ENCODE measurements at places on chromosomes 13 and 19.

DNA sequence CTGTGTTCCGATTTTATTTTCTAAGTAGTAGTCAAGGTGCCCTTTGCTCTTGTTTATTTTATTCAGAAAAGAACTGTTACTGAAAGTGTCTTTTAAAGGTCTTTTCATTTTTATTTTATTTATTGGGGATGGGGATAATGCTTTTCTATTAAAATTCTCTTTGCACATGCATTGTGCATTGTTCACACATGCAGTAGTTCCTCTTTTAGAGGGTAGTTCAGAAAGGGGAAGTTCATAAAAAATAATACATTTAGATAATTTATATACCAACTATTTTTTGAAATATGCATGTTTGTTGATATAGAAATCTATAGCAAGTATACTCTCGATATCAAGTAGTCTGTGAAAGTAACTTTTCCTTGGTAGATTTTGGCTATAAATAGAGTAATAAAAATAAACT, 3.5 kb downstream of the GPC5 start:
- DNase-seq: no peak

- peak; percentile 20 for DNase-seq
Observed at GRCh38 chr13:51717786-51718398, 86.1 kb downstream of the DHRS12 start.

- DNase-seq: peak; percentile 65
Observed at GRCh38 chr19:2221250-2221831, 14.8 kb downstream of the PLEKHJ1 start.

DNA sequence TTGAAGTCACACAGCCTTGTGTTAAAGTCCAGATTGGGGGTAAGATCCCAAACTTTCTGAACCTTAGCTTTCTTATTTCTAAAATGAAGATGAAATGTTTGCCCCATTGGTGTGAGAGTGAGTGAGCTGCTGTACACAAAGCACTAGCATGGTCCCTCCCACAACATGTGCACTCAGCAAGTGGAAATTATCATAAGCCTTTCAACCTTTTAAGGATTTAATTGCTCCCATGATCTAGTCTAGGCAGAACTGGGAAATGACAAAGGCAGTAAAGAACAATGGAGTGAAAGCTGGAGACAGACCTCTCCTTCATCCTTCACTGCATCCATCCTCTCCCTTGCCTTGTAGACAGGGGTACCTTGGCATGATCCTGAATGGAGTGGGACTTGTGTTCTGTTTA, 76.0 kb upstream of the GPR12 start:
- no peak for DNase-seq

DNA sequence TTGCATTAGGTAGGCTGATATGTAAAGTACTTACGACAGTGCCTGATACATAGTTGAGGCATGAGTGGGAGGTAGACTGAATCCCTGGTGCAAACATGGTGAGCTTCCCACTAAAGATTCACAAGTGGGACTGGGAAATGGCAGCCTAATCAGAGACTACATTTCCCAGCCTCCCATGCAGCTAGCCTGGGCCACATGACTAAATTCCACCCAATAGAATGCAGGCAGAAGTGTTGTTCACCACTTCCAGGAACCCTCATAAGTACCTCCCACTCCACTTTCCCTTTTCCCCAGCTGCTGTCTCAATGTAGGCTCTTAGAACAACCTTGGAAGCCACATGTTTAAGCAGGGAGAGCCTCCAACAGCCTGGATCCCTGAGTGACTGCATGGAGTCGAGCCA, 104.9 kb downstream of the CACNA1A start:
- DNase-seq: peak; percentile 36

- peak; percentile 74 for DNase-seq
Observed at GRCh38 chr19:51607920-51608562, 22.2 kb downstream of the SIGLEC5 start.

DNA sequence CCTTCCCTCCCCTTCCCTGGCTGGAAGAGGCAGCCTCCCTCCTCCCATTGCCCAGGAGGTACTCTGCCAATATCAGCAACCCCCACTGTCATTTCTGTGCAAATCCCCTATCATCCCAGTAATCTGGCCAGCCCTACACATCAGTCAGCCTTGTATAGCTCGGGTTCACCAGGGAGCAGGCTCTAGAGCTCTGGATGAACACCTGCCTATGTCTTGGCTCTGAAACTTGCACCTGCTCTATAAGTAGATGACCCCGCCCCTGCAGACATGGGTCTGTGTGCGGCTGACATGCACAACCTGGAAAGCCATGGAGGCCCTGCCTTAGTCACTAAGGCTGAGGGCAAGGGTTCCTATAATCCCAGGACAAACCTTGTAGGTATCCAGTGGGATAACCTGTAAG, 1042.9 kb downstream of the UQCRFS1 start:
- DNase-seq: no peak

GRCh38 chr13:109684824-109685202, 101.6 kb downstream of the IRS2 start:
- DNase-seq: no peak

GRCh38 chr19:35760711-35761349, 2.9 kb downstream of the PROSER3 start:
- DNase-seq: peak; percentile 29

- DNase-seq: no peak
Observed at GRCh38 chr13:48093588-48093987, 1.3 kb downstream of the MED4 start.

DNA sequence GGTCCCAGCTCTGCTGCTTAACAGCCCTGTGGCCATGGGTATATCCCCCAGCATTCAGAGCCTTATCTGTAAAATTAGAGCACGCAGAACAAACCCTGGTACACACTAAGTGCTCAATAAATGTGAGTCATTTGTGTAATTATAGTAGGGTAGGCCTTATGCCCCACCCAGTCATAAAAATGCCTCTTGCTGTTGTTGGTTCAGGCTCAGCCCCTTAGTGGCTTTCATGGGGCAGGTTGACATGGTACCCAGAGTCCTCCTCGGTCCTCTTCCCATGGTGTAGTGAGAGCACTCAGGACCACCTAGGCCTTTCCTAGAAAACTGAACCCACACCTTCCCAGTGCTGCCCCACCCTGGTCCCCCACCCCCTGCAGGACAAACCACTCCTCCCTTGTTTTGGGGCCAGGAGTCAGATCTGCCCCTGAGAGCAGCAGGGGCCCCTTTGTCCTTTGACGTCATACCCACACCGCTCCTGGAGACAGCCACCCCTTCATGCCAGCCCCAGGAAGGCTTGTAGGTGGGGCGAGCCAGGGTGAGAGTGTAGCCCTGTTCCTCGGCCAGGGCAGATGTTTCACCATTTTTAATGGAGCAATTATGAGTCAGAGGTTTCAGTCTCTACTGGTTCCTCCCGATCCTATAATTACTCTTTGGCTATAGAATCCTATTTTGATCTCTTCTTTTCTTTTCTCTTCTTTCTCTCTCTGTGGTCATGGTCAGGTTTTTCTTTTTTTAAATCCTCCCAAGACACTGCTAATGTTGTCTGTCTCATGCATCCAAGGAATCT, 36.8 kb downstream of the ACTN4 start:
- DNase-seq: peak; percentile 95

- DNase-seq: no peak
Observed at GRCh38 chr13:72622546-72622945, 104.9 kb downstream of the MZT1 start.

DNA sequence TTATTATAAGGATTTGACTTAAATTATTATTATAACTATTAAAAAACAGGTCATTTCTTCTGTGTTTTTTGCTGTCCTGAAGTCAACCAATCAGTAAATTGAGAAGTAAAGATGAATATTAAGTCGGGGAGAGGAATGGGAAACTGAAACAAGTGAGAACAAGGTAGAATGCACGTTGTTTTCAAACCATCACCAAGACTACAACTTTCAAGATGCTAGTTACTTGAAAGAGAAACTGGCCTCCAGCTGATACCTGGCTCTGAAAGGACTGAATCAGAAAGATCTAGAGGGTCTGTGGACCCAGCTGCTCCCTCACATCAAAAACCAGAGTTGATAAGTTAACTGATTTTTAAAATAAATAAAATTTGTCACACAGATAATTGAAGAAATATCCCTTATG, 1301.5 kb upstream of the ATXN8OS start:
- DNase-seq: no peak

DNA sequence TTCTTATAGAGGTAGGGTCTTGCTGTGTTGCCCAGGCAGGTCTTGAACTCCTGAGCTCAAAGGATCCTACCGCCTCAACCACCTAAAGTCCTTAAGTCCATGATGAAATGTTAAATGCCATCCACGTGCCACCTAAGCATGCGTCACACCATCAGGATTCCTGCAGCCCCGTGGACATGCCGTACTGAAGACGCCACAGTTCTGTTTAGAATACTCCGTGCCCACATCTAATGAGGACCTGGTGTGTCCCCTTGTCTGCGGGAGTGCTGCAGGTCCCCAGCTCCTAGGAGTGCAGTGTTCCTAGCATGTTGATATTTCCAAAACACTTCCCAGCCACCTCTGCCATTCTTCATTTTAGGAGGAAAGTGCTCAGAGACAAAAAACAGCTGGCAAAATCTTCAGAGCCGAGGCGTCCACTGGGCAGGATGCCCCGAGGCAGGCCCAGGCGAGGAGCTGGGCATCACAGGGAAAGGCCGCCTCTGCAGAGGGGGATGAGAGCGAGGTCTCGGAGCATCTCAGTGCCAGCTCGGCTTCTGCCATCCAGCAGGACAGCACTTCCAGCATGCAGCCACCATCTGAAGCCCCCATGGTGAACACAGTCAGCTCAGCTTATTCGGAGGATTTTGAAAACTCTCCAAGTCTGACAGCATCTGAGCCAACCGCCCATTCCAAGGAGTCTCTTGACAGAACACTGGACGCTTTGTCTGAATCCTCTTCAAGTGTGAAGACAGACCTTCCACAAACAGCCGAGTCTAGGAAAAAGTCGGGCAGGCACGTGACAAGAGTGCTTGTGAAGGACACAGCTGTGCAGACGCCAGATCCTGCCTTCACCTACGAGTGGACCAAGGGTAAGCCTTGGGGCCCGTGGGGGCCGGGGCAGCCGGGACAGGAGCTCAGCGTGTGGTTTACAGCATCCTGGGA, 13.2 kb downstream of the C19orf44 start:
- DNase-seq: no peak

- peak; percentile 41 for DNase-seq
Observed at GRCh38 chr19:29263305-29264135, 50.6 kb upstream of the UQCRFS1 start.

GRCh38 chr13:50580684-50581305, 262.7 kb downstream of the DLEU7 start:
- peak; percentile 34 for DNase-seq

DNA sequence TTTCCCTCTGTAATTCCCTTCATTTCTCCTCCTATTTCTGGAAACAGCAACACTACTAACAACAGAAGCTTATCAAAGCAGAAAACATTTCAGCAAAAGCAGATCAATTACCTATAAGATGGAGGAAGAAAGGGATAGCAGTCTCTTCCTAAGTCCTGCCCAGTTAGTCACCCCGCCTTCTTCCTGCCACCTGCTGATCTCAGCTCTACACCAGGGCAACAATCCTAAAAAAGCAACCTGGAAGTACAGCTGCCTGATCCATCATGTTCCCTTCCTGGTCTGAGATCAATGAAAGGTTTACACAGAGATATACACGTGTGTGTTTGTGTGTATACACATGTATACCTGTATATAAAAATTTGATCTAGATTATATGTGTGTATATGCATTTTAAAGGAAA, 59.4 kb downstream of the TSC22D1 start:
- no peak for DNase-seq

DNA sequence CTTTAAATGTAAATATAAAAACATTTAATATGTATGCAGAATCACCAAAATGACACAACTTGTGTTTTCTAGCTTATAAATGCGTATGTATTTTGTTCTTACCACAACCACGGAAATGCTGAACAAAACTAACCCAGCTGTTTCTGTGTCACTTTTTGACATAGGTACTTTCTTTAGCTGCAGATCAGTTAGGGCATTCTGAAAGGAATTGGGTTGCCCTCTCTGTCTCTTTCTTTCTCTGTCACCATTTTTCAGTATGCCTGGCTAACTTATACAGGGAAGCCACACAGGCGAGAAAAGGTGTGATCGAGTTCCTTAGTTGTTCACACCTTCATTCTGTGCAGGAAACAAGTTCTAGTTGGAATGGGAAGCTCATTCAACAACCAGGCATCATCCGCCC, 72.6 kb upstream of the ARGLU1 start:
- no peak for DNase-seq

- DNase-seq: peak; percentile 1
Observed at GRCh38 chr19:30870876-30871275, 478.4 kb downstream of the TSHZ3 start.

GRCh38 chr13:98350746-98351330, 173.8 kb upstream of the RNF113B start:
- no peak for DNase-seq

- DNase-seq: peak; percentile 30
Observed at GRCh38 chr19:3440082-3440481, 40.2 kb downstream of the SMIM24 start.

- peak; percentile 28 for DNase-seq
Observed at GRCh38 chr13:100547791-100548201, 40.8 kb downstream of the GGACT start.

GRCh38 chr13:113638806-113639205, 19.2 kb downstream of the ATP4B start:
- DNase-seq: no peak

DNA sequence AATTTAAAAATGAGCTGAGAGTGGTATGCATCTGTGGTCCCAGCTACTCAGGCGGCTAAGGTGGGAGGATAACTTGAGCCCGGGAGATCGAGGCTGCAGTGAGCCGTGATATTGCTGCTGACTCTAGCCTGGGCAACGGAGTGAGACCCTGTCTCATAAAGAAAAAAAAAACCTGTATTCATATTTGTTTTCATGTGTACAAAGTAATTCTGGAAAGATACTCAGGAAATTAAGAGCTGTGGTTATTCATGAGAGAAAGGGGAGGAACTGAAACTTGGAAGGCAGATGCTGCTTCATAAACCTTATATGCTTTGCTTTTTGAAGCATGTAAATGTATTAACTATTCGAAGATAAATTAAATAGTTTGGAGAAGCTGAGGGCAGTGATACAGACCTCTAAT, 8.8 kb upstream of the RLN3 start:
- no peak for DNase-seq

DNA sequence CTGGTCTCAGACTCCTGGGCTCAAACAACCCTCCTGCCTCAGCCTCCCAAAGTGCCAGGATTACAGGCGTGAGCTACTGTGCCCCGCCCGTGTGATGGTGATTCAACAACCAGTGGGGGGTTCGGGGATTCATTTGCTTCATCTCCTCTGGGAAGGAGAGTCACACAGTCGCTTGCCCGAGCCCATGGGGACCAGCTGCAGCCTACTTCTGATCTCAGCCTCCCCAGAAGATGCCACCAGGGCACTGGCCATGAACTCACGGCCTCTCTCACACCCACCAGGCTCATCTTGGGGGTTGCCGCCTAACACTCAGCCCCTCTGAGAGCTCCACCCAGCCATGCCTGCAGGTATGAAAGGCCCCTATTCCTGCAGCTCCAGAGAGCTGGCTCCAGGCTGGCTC, 6.8 kb downstream of the TOMM40 start:
- no peak for DNase-seq

- DNase-seq: peak; percentile 40
Observed at GRCh38 chr13:46983881-46984280, 87.0 kb upstream of the HTR2A start.

DNA sequence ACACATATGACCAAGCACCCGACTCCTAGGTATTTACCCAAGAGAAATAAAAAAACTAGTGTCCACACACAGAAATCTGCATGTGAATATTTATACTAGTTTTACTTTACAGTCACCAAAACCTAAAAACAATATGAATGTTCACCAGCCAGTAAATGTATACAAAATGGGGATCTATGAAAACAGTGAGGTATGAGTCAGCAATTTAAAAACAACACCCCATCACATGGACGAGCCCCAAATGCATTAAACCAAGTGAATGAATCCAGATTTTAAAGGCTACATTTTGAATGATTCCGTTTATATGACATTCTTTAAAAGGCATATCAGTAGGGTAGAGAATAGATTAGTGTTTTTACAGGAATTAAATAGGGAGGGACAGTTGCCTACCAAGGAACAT, 22.1 kb downstream of the SIGLEC7 start:
- no peak for DNase-seq

Measured in EL (cell line).